ENCODE measurements at places on chromosomes 4 and X. TPM values are rescaled to one million over a fixed set of nuclear protein-coding genes. Genes with fewer than 3 reads are reported as not detected.

CSN3 gene
- total RNA-seq, result not detected

MAGED4B gene
- 107 TPM for total RNA-seq

HEPH gene
- total RNA-seq, result 3.3 TPM

KCNIP4 gene
- total RNA-seq, result 16.7 TPM

CT55 gene
- total RNA-seq, result not detected

MTMR8 gene
- total RNA-seq, result 4.5 TPM

ZNF185 gene
- total RNA-seq, result 2.4 TPM

GRCh38 chrX:23932046-23932445 lies 24.2 kb downstream of the CXorf58 start:
- DNase-seq, result no peak

DNA sequence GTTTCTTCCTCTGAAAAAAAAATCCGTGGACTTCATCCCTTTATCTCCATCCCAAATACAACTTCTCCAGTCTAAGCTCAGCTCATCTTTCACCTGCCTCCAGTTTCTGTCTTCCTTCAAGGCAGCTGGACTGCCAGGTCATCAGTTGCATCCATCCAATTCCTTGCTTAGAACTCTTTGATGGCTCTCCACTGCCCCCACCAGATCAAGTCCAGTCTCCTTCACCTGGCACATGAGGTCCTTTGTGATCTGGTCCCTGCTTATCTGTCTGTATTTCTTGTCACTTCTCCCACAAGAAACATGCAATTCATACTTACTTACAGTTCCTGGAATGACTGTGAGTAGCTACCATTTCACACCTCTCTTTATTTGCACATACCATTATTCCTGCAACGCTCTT lies 33.8 kb downstream of the OTUD6A start:
- no peak for DNase-seq

DNA sequence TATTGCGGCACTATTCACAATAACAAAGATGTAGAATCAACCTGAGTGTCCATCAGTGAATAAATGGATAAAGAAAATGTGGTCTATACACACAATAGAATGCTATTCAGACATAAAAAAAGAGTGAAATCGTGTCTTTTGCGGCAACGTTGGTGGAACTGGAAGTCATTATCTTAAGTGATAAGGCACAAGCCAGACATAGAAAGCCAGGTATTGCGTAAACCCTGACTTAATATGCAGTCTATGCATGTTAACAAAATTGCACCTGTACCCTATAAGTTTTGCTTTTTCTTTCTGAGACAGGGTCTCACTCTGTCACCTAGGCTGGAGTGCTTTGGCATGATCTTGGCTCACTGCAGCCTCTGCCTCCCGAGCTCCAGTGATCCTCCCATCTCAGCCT lies 28.6 kb downstream of the KIAA0232 start:
- DNase-seq, result no peak

- DNase-seq, result no peak
These were observed 81.7 kb downstream of the CBR4 start for GRCh38 chr4:168928346-168928745.

- no peak for DNase-seq
These were observed 53.9 kb upstream of the PDLIM3 start for GRCh38 chr4:185589067-185589836.

DNA sequence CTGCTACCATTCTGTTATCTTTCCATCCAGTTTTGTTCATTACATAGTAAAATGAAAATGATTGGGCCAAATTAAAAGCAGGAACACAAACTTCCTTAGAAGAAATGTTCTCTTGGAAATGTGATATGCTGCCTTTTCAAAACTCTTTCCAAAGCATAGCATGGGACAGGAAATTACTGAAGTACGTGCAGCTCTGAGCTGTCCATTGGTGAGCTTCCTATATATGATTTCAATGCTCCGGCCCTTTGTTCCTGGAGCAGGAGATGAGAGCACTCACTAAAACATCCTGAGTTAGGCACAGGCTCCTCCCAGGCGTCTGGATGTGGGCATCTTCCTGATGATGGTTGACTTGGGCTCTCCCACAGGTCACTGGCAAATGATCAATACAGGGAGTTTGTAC lies 33.0 kb upstream of the ANXA3 start:
- no peak for DNase-seq

- DNase-seq, result no peak
These were observed 1148.8 kb downstream of the RAPGEF2 start for GRCh38 chr4:160251522-160252170.

GRCh38 chr4:10298681-10299080 lies 158.5 kb downstream of the ZNF518B start:
- no peak for DNase-seq

Data from frontal cortex (tissue), 4 donors.